NK-92 treated with Interleukin-12 subunit alpha and Interleukin-12 subunit beta, amount 100 ng/mL, for 24 hours (cell line): ENCODE measurements at places on chromosomes 3 and 15.

DNA sequence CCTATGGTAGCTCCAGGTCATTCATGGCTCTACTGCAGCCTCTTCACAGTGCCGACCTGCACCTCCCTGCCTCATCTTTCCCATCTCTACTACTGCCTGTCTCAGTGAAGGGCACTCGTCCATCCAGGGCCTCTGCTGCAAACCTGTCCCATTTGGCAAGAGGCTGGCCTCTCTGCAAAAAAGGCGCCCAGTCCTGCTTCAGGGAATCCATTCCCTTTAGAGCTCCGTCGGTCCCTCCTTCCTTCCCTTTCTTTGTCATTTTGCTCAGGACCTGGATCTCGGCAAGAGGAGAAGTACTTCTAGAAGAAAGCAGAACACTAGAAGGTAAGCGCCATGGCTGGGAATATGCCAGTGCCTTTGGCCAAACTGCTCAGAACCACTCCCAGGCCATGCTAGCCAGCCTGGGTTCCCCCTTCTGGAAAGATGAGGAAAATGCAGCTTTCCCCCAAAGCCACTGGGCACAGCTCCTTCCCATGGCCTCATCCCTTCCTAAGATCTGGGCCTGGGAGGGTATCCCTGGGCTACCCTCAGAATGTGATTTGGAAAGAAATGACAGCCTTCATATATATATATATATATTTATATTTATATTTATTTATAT is 6.4 kb upstream of the ISL2 start:
- DNase-seq: no peak

DNA sequence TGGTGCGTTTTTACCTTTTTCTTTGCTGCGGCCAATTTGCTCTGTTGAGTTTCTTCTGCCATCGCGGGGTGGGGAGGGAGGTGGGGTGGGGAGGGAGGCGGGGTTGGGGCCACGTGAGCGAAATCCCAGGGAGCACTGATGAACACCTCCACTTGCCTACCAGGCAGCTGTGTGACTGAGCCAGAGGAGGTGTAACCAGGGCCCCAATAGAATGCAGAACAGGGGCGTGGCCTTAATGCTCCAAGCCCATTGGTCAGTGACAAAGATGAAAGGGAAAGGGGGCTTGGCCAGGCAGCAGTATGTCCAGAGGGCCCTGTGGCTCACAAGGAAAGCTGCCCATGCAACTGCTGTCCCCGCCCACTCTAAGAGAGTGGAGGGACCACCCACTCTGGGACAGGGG is 21.4 kb upstream of the OR4F6 start:
- DNase-seq: no peak

- DNase-seq: no peak
These were observed 11.4 kb upstream of the C3orf20 start for GRCh38 chr3:14663396-14664135.

DNA sequence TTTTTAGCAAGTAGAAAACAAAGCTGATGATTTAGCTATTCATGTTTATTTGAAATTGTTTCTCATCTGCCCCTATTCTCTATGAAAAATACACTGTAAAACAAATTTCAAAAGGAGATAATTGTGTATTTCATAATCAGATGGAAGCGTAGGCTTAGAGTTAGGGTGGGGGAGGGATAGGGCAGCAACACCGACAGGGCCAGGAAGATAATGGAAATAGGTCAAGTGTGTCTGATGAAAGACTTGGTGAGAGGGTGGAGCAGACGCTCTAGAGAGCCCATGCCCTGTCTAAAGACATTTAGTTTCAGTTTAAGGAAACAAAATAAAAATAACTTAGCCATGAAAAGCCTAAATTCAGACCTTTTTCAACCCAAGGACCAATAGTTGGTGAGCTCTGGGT is 51.6 kb upstream of the ARL6 start:
- no peak for DNase-seq

- DNase-seq: no peak
These were observed 142.1 kb upstream of the RAD18 start for GRCh38 chr3:9105421-9105820.

DNA sequence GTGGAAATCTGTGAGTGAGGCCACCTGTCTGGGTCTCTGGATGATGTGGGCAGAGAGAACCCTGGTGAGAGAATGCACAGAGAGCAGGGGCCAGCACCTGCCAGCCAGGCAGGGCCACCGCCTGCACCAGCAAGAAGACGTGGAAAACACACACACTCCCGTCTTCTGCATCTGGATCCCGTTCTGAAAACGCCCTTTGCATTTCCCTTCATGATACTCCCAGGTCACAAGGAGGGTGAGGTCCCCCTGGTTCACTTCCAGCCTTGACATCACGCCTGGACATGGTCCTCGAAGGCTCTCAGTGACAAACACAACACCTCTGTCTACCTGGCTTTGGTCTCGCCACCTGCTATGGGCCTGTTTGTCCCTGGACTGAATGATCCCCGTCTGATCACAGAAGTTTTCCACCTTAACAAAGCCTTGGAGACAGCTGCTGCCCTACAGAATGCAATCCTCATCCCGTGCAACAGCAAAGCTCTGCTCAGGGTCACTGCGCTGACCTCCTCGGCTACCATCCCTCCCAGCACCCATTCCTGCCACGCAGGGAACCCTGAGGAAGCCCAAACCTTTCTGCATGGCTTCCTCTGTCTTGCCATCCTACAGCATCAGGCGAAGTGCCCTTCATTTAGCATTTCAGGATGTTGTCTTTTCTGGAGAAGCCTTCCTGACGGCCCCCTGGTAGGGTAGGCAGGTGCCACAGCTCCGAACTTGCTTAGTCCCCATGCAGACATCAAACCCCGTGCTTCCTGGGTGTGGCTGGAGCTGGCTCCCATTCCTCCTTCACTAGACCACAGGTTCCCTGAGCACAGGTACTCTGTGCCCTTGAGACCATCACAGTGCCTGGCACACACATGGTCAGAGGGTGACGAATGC is 122.5 kb downstream of the ATP10A start:
- no peak for DNase-seq

DNA sequence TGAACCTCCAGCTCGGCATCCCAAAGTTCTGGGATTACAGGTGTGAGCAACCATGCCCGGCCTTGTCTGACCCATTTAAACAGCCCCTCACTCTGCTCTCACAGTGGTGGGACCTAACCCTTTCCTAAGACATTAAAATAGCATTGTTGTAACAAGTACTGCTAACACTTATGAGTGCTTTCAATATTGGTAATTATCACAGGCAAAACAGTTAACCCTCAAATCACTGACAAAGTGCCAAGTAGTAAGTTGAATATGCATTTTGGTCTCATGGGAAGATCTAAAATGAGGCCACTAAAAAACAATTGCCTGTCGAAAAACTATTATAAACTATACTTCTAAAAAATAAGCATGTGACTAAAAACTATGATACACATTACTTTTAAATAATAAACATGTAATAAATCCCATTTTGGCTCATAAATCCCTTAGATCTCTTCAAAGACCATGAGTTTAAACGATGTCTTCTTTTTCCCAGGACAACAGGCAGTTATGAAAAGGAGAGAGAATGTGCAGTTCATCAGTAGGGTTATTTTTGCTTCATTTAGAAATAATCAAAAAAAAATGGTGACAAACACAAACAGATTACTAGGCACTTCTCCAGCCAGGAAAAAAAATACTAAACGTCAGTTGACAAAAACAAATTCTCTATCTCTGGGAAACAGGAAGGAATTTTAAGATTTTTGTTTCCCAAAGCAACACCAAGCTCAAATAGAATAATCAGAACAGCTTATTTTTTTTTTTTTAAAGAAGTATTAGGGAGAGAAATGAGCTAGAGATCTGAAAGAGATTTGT is 95.4 kb downstream of the RFTN1 start:
- no peak for DNase-seq

DNA sequence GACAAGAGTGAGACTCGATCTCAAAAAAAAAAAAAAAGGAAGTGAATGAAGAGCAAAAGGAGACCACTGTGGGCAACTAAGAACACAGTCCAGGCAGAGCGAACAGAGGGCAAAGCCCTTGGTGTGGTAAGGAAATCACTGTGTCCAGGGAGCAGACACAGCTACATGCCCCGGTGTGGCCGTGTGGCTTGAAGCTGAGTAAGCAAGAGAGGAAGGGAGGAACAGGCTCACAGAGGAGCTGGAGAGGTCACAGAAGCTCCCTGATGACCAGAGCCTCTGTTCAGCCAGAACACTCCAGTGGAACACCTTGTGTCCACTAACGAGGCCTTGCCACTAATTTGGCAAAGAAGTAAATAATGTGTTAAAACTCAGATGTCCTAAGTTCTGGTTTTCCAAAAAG is 60.6 kb upstream of the GATA2 start:
- DNase-seq: no peak

- DNase-seq: no peak
These were observed 51.5 kb downstream of the GABRB3 start for GRCh38 chr15:26721232-26721967.

GRCh38 chr3:53159156-53160060 is 1.6 kb upstream of the PRKCD start:
- no peak for DNase-seq

DNA sequence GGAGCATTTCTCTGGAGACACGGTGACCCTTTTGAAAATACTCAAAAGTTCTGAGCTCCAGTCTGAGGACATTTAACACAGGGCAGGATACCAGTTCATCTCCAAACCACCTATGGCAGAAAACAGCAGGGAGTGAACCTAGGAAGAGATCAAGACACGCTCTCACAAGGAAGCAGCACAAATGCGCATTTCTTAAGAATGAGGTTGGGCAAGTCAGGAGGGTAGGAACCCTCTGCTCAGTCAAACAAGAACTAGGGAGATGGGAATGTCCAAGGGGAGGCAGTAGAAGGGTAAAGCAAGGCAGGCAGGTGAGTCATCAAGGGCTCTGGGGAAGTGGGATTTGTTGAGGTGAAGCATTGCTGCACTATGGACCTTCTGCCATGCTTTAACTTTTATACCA is 60.3 kb upstream of the PSMD6 start:
- no peak for DNase-seq

- no peak for DNase-seq
These were observed 535.2 kb downstream of the OCA2 start for GRCh38 chr15:27563765-27564370.

- DNase-seq: no peak
These were observed 67.6 kb downstream of the SFMBT1 start for GRCh38 chr3:52978109-52978754.

- DNase-seq: no peak
These were observed 21.0 kb downstream of the ACSBG1 start for GRCh38 chr15:78213425-78213750.

DNA sequence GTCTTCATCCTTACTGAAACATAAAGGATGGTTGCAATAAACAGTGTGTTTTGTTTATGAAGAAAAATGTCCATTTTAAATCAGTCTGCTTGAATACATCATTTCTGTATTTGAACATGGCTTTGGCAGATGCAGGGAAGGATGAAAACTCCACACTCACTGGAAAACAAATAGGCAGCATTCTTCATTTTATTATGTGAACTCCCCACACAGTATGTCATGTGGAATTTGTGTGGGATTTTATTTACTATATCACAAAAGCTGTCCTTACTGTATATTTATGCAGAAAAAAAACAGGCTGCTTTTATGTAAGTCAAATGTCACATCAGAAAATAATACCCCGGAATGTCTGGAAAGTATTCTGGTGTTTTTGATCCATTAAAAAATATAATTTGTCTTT is 44.1 kb upstream of the TJP1 start:
- no peak for DNase-seq

- DNase-seq: no peak
These were observed 37.2 kb upstream of the TM4SF1 start for GRCh38 chr3:149414557-149415231.

DNA sequence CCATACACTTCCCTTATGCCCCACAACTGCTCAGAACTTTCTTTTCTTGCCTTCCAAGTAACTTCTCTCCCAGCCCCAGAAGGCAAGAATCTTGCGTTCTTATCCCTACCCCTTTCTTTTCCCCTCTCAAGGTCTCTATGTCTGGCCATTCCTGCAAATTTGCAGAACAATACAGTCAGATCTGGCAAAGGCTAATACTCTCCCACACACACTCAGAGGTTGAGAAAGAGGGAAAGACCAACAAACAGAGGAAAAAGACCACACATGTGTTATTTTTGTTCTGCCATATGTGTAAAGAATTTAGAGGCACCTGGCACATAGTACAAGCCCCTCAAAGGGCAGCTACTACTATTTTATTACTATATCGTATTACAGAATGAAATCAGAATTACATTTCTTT is 25.7 kb downstream of the GJD2 start:
- no peak for DNase-seq

DNA sequence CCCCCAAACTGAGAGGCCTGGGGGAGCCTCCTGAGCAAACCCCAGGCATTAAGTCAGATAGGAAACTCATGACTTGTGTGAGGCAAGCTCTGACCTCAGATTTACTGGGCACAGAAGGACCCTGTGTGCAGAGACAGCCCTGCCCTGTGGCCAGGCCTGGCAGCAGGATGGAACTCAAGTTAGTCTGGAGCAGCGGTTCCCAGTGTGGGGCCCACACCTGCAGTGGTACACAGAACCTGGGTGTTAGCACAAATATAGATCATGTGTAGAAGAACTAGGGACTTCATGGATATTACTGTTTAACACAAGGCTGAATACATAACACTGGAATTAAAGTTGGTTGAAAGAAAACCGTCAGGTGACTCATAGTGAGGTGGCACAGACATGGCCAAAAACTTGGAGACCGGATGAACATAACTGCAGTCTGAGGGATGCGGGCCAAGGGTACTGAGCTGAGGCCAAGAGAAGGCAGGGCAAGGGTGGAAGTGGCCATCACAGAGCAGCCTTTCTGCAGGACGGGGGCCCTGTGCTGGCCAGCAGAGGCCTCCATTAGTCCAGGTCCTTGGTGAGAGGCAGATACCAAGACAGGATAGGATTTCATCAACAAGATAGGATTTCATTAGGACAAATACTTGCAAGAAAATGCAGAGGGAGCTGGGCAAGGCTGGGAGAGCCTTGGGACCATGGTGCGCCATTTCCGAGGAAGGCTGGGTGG is 40.9 kb downstream of the IRAK2 start:
- no peak for DNase-seq

DNA sequence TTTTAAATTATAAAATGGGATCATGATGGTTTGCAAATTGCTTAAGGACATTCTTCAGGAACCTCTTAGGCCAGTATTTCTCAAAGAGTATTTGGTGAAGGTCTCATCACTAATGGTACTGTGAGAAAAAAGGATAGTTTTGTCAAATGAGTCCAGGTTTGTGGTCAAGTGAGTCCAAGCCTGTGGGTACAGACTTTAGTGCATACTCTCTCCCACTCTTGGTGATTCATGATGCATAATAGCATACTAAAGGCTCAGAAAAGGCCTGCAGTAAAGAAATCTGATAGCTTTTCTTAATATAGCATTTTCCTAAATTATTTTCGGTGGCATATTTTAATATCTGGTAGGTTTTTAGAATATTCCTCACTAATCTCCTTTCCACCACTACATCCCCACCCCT is 20.0 kb downstream of the BOC start:
- no peak for DNase-seq

- DNase-seq: no peak
These were observed 515.9 kb downstream of the NLGN1 start for GRCh38 chr3:173913397-173913796.
